ENCODE measurements at places on chromosomes 12 and 14. TPM values are rescaled to one million over a fixed set of nuclear protein-coding genes. Genes with fewer than 3 reads are reported as not detected.

Gene INHBC
- not detected for total RNA-seq

Gene TPPP2
- not detected for total RNA-seq

Gene COPZ1
- total RNA-seq = 91.2 TPM

Gene TOMM20L
- total RNA-seq = not detected

DNA sequence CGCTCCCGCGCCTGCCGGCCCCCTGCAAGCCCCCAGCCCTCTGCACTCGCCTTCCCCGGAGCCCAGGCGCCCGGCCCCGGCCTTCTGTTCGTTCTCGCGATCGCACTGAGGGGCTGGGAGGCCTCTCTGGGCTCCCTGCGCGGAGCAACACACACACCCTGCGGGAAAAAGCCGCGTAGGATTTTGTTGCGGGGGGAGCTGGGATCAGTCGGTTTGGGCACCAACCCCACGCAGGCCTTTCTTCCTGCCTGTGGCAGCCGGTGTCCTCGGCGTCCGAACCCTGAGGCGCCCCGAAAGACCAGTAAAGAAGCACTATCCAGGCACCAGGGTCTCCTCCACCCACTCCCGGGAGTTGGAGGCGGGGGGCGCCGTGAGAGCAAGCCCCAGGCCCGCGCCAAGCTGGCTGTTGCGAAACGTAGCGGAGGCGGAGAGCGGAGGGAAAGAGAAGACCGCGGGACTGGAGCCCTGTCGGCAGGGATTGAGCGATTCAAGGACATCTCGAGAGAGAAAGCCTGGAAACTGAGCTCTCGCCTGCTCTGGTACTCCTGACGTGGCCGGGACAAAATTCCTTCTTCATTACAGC is 1.9 kb upstream of the HOXC5 start:
- no peaks in the 10 kb centered on the region for H3K36me3 ChIP-seq
- H3K4me3 ChIP-seq = 0 out of 2 replicates have a peak overlapping the region, but pooled peaks have one; percentile 23
- H3K27ac ChIP-seq = no peak overlapping the region
- DNase-seq = peak; percentile 79
- peaks cover 100% of the 10 kb centered on the region for H3K27me3 ChIP-seq
- peaks cover 39% of the 10 kb centered on the region for H3K4me1 ChIP-seq

DNA sequence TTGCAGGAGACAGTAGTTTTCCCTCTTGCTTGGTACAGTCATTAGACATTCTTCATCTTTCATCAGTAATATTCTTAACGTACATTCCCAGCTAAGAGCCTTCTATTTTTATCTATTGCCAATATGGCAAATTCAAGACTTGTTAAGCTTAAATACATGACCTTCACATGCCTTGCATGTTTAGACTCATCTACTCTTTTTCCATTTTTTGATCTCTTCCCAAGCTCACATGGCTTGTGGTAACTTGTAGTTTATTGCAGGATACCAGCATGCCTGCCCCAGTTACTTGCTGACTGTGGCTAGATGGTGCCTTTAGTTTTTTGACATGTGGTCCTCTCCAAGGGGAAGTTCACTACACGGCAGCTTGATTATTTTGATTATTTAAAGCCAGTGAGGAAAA is 729.0 kb downstream of the SLC6A15 start:
- H3K4me3 ChIP-seq = no peak overlapping the region
- no peaks in the 10 kb centered on the region for H3K4me1 ChIP-seq
- DNase-seq = no peak
- H3K27me3 ChIP-seq = no peaks in the 10 kb centered on the region

DNA sequence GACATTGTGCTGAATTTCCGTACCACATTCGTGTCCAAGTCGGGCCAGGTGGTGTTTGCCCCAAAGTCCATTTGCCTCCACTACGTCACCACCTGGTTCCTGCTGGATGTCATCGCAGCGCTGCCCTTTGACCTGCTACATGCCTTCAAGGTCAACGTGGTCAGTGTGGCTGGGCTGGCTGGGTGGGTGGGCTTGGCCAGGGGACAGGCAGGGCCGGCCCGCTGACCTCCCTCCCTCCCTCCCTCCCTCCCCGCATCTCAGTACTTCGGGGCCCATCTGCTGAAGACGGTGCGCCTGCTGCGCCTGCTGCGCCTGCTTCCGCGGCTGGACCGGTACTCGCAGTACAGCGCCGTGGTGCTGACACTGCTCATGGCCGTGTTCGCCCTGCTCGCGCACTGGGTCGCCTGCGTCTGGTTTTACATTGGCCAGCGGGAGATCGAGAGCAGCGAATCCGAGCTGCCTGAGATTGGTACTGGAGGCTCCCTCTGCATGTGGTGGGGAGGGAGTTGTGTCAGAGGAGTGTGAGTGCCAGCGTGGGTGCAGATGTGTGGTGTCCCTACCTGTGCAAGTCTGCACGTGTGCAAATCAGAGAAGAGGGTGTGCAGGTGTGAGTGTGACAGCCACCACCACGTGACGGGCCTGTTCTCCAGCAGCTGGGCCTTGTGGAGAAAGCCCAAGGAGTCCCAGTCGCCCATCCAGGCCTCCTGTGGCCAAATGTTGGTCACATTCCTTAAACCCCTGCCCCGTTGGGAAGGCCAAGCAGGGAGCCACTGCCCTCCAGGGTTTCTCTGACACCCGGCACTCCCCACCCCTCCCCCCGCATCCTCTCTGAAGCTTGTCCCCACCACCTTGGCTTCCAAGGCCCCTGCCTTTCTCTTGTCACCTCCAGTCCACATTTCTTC is 5.3 kb downstream of the KCNH3 start:
- no peaks in the 10 kb centered on the region for H3K36me3 ChIP-seq
- H3K4me1 ChIP-seq = peaks cover 8% of the 10 kb centered on the region
- peaks cover 100% of the 10 kb centered on the region for H3K27me3 ChIP-seq
- no peak overlapping the region for H3K27ac ChIP-seq
- H3K4me3 ChIP-seq = peak overlapping the region; percentile 51
- DNase-seq = peak; percentile 61

DNA sequence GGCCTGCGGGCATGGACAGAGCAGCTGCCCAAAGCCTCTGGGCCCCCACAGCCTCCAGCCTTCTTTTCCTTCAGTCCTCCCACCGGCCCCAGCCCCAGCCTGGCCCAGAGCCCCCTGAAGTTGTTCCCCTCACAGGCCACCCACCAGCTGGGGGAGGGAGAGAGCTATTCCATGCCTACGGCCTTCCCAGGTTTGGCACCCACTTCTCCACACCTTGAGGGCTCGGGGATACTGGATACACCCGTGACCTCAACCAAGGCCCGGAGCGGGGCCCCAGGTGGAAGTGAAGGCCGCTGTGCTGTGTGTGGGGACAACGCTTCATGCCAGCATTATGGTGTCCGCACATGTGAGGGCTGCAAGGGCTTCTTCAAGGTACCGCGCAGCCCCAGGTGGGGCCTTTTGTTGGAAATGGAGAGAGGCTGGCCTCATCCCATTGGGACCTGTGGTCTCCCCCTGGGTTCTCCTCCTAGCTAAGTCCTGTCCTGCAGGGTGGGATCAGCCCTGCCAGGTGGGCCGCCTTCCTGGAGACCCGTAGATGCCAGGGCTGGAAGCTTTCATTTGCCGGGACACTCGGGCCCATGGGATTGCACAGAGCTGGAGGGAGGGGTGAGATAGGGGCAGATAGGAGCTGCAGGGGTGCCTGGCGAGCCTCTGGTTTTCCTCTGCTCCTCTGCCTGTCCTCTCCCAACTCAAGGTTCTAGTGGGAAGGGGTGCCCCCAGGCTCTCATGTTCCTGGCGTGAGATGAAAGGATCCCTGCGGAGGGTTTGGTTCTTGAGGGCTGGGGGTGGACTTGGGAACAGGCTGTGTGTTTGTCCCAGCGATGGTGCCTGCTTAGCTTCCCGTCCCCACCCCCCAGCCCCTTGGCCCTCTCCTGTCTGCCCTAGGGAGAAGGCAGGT is 3.8 kb downstream of the NR4A1 start:
- peaks cover 13% of the 10 kb centered on the region for H3K4me1 ChIP-seq
- H3K4me3 ChIP-seq = no peak overlapping the region
- H3K27ac ChIP-seq = no peak overlapping the region
- peaks cover 26% of the 10 kb centered on the region for H3K27me3 ChIP-seq
- no peak for DNase-seq

DNA sequence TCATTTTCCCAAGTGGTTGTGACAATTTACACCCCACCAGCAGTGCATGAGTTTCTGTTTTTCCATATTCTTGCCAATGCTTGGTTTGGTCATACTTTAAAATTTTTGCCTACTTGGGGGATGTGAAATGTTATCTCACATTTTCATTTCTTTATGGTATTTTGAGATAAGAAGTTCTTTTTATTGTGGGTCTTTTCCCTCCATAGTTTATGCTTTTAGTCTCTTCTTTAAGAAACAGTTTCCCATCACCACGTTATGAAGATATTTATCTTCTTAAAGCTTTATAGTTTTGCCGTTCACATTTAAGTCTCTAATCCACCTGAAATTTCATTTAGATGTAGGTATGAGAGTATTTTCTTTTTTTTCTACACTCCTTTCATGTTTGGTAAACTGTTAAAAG is 95.7 kb downstream of the PPM1A start:
- no peak for DNase-seq
- H3K36me3 ChIP-seq = no peaks in the 10 kb centered on the region

DNA sequence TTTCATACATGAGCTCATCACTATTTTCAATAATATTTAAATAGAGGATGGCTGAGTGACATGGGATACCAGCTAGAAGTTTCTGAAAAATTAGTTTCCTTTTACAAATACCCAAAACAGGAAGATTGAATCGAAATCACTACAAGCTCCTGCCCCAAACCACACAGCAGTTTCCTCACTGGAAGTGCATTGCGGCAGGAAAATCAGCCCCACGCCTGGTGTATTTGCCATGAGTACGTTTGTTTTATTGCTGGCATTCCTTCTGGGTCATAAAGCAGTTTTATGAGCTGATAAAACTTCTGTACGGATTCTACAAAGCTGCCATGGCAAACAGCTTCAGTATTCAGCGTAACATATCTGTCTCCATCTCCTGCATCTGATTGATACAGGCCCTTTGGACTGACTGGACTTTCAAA is 23.7 kb downstream of the CDC42BPB start:
- H3K27me3 ChIP-seq = no peaks in the 10 kb centered on the region
- H3K36me3 ChIP-seq = no peaks in the 10 kb centered on the region
- no peak for DNase-seq
- no peak overlapping the region for H3K4me3 ChIP-seq
- no peak overlapping the region for H3K27ac ChIP-seq

- no peak overlapping the region for H3K27ac ChIP-seq
- H3K36me3 ChIP-seq = no peaks in the 10 kb centered on the region
- no peaks in the 10 kb centered on the region for H3K4me1 ChIP-seq
- no peaks in the 10 kb centered on the region for H3K27me3 ChIP-seq
These were observed 283.6 kb downstream of the CACNA1C start for GRCh38 chr12:2336409-2336829.

GRCh38 chr14:65791191-65791981 is 378.9 kb downstream of the FUT8 start:
- H3K4me1 ChIP-seq = no peaks in the 10 kb centered on the region
- H3K36me3 ChIP-seq = no peaks in the 10 kb centered on the region
- no peak overlapping the region for H3K4me3 ChIP-seq
- H3K27me3 ChIP-seq = no peaks in the 10 kb centered on the region
- no peak overlapping the region for H3K27ac ChIP-seq

DNA sequence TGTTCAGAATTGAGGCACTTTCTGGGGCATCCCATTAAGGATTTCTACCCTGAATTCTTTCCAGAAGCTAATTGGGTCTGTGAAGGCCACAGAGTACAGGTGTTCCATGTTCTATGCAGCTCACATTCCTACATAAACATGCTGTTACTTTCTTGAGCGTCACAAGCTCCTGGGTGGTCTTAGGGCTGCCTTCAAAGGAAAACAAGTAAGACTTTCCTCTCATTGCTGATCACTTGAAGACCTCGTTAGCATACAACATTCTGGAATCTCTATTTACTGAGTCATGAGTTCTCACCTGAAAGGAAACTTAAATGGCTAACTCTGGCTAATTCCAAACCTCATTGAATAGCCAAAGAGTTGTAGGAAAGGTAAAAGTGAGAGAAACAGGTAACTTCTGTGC is 63.0 kb upstream of the HMGA2 start:
- no peaks in the 10 kb centered on the region for H3K36me3 ChIP-seq
- no peaks in the 10 kb centered on the region for H3K27me3 ChIP-seq

GRCh38 chr12:90794212-90794611 is 160.8 kb downstream of the CCER1 start:
- no peak overlapping the region for H3K27ac ChIP-seq
- H3K4me3 ChIP-seq = no peak overlapping the region
- DNase-seq = no peak
- H3K27me3 ChIP-seq = no peaks in the 10 kb centered on the region
- H3K36me3 ChIP-seq = no peaks in the 10 kb centered on the region

GRCh38 chr12:48198672-48198971 is 4.5 kb downstream of the OR10AD1 start:
- H3K27me3 ChIP-seq = peaks cover 68% of the 10 kb centered on the region
- H3K4me1 ChIP-seq = peaks cover 8% of the 10 kb centered on the region
- H3K4me3 ChIP-seq = peak overlapping the region; percentile 63
- peak; percentile 56 for DNase-seq

GRCh38 chr12:7719946-7720730 is 8.9 kb downstream of the DPPA3 start:
- H3K36me3 ChIP-seq = no peaks in the 10 kb centered on the region
- H3K27ac ChIP-seq = no peak overlapping the region
- H3K27me3 ChIP-seq = no peaks in the 10 kb centered on the region
- no peak for DNase-seq
- no peak overlapping the region for H3K4me3 ChIP-seq

GRCh38 chr14:95468448-95469133 is 47.9 kb downstream of the SYNE3 start:
- H3K27ac ChIP-seq = no peak overlapping the region
- H3K4me1 ChIP-seq = no peaks in the 10 kb centered on the region
- DNase-seq = no peak
- H3K27me3 ChIP-seq = no peaks in the 10 kb centered on the region
- H3K4me3 ChIP-seq = no peak overlapping the region

- no peak overlapping the region for H3K4me3 ChIP-seq
- DNase-seq = peak; percentile 33
- H3K27ac ChIP-seq = no peak overlapping the region
- peaks cover 18% of the 10 kb centered on the region for H3K4me1 ChIP-seq
These were observed 47.3 kb upstream of the GTF2A1 start for GRCh38 chr14:81268016-81268416.

- DNase-seq = no peak
- H3K4me3 ChIP-seq = no peak overlapping the region
- H3K27me3 ChIP-seq = no peaks in the 10 kb centered on the region
- H3K27ac ChIP-seq = no peak overlapping the region
These were observed 358.0 kb downstream of the RGS6 start for GRCh38 chr14:72290241-72290640.

DNA sequence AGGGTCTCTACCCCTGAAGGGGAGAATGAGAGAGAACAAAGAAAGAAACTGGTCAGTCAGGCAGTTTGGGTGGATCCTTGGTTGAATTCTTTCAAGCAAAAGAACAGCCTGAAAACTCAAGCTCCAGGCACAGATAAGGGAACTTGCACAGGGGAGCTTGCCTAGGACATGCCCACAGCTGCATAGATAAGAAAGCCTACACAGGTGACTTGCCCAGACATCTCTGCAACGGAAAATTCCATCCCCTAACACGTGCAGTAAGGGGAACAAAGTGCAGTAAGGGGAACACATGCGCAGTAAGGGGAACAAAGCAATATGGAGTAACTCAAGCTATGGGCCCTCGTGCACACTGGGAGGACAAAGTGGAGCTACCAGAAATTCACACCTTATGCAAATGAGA is 540.1 kb upstream of the MIS18BP1 start:
- DNase-seq = no peak
- no peaks in the 10 kb centered on the region for H3K4me1 ChIP-seq
- no peak overlapping the region for H3K4me3 ChIP-seq
- H3K27ac ChIP-seq = no peak overlapping the region
